ENCODE measurements at places on chromosomes 5 and 9.

GRCh38 chr5:146213210-146213826 is 9.9 kb downstream of the RBM27 start:
- no peak for DNase-seq

GRCh38 chr5:127754259-127754658 is 51.1 kb downstream of the CCDC192 start:
- DNase-seq, result no peak

- peak; percentile 27 for DNase-seq
Observed at GRCh38 chr5:145681686-145682085, 153.5 kb downstream of the PRELID2 start.

DNA sequence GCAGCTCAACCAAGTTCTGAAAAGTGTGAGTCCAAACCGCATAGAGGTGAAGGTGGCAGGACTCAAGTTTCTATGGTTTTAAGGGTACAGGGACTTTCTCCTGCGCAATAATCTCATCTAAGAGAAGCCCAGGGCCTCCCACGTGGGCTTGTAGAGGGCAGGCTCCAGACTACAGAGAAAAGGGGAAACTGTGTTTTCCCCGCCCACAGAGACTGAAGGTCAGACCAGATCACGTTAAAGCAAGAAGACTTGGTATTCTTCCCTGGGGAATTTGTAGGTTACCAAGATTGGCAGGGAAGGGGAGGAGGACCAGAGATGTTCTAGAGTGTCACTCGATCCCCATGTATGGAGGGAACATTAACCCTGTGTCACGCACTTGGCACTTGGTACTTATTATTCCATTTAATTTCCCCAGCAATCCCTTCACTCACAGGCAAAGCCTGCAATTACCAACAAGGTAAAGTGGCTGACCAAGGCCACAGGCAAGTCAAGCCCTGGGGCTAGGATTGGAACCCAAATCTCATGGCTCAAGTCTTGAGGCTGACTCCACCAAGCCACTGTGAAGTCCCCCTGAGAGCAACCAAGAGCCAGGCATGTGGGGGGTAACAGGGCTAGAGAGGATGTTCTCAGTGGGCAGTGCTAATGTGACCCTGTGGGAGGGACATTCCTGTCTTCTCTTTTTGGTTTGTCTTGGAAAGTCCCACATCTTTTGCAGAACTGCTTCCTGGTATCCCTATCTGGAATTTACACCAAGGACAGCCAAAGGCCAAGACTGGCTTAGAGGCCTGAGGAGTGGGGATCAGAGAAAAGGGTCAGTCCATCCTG is 18.3 kb upstream of the NEK6 start:
- no peak for DNase-seq

GRCh38 chr9:98997604-98998003 is 53.9 kb downstream of the COL15A1 start:
- DNase-seq, result peak; percentile 10

DNA sequence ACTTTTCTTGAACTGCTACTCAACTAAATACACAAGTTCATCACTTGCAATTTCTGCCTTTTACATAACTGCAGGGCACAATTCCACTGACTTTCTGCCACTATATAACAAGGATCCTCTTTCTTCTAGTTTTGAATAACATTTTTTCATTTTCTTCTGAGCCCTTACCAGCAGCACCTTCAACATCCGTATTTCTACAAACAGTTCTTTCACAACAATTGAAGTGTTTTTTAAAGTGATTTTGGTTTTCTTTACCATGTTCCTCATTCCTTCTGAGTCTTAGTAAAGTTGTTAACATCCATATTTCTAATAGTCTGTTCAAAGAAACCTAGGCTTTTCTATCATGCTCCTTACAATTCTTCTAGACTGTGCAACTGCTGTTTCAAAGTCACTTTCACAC is 127.2 kb upstream of the PITX1 start:
- DNase-seq, result no peak

DNA sequence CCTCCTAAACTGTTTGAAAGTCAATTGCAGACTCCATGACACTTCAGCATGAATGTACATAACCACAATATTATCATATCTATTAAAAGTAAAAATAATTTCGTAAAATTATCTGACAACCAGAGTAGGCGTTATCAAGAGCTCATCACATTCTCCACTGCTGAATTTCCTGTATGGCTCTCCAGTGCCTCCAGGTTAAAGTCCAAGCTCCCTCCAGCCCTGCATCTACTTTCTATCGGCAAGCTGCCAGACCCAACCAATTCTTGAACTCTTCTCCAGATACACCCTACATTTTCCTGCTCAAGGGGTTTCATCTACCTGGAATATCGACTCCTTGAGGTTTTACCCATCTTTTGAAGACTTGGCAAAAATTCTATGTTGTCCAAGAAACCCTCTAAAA is 74.5 kb upstream of the TBC1D2 start:
- no peak for DNase-seq

DNA sequence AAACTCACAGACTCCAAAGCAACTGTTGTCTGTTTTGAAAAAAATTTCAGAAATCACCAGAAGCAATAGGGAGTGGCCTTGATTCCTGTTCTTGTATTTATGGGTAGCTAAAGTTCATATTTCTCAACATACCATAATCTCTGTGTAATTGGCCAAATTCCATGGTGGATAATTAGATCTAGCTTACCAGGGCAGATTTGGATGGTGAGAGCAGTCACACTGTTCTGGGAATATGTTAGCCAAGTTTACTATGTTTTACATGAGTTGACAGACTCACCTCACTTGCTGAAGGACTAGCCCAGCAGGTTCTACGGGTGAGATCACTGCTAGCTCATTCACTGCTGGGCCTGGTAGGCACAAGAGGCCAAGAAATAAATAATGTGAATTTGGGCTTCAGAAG is 32.7 kb upstream of the CDKN2B start:
- DNase-seq, result no peak

DNA sequence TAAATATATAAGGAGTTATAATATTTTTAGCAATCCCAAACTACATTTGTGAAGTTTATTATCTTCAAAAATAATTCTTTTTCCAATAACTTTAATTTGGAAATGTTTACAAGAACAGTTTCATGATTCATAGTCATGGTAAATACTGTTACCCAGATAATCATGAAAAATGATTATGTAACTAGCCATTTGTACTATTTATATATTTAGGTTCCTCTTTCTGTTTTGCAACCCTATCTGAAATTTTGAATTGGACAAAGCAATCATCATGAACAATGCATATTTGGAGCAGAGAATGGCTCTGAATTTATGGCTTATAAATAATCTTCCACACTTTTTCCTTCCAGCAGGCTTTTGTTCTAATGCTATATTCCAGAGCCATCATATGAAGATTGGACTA is 499.7 kb downstream of the SLCO4C1 start:
- DNase-seq, result no peak

DNA sequence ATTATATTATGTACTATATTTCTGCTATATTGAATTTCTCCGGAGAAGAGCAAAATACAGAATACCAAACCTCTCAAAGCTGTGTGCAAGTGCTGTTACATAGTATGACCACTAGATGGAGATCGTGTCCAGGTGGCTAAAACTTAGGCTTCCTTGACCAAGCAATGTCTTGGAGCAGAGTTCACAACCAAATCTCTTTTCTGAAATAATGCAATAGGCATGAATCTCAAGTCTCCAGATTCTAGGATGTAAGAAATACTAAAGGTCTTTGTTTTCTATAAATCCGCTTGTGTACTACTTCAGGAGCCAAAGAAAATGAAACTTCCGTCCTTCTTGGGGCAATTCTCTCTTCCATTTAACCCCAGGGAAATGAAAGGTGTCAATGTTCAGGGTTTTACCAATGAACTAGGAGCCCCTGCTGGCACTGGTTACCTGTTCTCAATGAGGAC is 181.5 kb upstream of the RAI14 start:
- DNase-seq, result no peak

DNA sequence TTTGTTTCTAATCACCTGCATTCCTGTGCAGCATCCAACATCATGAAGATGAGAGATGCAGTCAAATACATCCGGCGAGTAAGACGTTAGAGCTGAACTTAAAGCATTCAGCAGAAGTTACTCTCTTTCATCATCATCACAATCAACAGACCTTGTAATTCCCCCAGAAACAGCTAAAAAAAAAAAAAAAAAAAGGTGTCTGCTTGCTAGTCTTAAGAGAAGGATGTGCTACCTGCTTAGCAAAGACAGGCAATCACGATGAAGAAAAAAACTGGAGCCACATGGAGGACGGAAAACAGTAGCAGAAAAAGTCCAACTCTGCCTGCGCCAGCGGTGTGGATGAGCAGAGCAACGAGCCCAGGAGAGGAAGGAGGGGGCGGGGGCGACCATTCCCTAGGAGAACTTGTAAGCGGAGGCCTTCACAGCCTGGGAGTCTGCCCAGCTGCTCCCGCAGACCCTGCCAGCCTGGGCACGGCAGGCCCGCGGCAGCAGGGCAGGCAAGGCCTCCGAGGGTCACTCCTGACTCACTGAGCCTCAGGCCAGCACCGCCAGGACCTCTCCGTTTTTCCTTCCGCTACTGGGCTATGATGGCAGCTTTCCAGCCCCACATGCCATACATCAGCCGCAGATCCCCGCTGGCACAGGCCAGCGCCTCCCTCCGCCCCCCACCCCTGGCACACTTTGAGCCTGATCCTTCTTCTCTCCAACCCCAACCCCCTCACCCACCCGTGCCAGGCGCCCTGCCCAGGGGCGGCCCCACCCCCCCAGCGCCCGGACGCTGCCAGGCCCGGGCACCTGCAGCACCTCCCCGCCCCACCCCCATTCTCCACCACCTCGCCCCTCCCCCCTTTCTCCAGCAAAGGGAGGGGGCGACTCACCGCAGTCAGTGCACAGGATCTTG is 1.4 kb downstream of the NRG2 start:
- peak; percentile 21 for DNase-seq

DNA sequence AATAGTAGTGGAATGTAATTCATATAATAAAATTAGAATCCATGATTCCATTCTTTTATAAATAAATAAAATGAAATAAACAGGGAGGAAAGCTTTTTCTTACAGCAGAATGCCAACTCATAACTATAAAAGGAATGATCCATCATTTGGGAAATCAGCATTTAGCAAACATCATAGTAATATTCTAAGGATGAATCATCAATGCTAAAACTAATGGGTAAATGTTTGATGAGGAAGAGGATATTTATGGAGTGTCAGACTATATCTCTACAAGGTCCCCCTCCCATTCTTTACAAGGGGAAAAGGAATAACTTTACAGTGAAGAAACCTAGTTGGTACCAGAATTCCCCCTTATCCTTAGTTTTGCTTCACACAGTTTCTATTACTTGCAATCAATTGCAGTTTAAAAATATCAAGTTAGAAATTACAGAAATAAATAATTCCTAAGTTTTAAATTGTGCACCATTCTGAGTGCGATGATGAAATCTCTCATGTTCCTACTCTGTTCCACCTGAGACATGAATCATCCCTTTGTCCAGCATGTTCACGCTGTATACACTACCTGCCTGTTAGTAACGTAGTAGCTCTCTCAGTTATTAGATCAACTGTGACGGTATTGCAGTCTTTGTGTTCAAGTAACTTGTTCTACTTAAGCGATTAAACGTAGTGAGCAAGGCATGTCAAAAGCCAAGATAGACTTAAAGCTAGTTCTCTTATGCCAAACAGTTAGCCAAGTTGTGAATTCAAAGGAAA is 14.2 kb upstream of the JAKMIP2 start:
- no peak for DNase-seq

- no peak for DNase-seq
Observed at GRCh38 chr5:17216974-17217492, 398 bp upstream of the BASP1 start.

GRCh38 chr9:37582548-37583157 is 6.5 kb upstream of the FBXO10 start:
- DNase-seq, result no peak

- DNase-seq, result no peak
Observed at GRCh38 chr9:121294866-121295661, 27.1 kb downstream of the GSN start.

GRCh38 chr5:141559461-141559860 is 59.3 kb downstream of the DIAPH1 start:
- DNase-seq, result no peak

- peak; percentile 40 for DNase-seq
Observed at GRCh38 chr5:133257977-133258376, 206.2 kb downstream of the HSPA4 start.

DNA sequence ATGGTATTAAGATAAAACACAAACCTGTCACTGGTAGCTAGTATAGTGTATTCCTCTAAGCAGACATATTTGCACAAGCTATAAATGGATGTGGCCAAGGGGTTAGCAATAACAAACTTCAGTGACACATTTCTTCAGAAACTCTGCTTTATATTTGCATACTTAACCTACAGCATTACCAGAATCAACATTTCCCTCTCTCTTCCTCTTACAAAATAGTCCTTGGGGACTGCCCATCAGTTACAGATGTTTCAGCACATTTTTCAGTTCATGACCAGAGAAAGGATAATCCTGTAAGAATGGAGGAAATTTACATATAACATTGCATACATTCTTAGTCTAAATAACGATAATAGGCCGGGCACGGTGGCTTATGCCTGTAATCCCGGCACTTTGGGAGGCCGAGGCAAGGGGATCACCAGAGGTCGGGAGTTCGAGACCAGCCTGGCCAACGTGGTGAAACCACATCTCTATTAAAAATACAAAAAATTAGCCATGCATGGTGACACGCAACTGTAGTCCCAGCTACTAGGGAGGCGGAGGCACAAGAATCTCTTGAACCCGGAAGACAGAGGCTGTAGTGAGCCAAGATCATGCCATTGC is 25.3 kb upstream of the SLC1A1 start:
- no peak for DNase-seq

GRCh38 chr5:97839341-97840086 is 656.5 kb upstream of the RIOK2 start:
- no peak for DNase-seq

DNA sequence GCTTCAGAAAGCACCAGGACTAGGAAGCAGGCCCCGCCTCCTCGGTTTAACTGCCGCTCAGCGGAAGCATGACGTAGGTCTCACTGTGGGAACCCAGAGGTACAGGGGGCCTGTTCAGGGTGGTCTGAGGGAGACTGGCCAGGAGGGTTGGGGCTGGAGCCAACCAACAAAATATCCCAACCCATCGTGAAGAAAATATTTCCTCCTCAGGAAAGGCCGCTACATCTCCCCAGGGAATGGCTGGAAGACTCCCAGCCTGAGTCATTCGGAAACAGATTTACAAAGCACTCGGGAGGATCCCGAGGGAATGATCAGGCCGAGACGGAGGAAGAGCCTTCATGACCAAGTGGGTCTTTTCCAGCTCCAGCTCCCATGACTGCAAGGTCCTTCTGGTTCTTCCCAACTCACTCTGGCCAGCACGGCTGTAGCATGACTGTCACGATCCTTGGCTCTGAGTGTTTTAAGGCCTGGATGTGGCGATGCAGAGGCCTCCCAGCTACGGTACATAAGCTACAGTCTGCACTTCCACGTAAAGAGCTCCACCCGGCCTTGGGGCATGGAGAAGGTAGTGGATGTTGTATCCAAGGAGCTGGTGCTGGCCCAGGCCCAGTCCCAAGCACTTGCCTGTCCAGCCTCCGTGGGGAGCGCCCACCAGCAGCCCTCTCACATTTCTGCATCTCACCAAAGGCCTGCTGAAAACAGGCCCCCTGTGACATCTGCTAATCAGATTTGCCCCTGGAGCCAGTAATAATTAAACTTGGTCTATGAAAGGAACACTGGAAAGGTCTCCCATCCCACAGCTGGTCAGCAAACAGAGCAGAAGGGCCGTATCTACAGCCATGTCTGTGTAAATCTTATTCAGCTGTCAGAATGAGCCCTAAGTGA is 100.6 kb downstream of the LHFPL2 start:
- DNase-seq, result no peak

Measured in activated T-cell treated with anti-CD3 and anti-CD28 coated beads, Interleukin-2, amount 50 U/mL, for 48 hours (primary cell).